Frontal cortex (tissue), 4 donors: ENCODE measurements at places on chromosomes 13 and 19.

- DNase-seq = no peak
These were observed 2.9 kb upstream of the CERS1 start for GRCh38 chr19:18898607-18899408.

GRCh38 chr19:40257096-40257517, 28.0 kb downstream of the AKT2 start:
- DNase-seq = no peak

DNA sequence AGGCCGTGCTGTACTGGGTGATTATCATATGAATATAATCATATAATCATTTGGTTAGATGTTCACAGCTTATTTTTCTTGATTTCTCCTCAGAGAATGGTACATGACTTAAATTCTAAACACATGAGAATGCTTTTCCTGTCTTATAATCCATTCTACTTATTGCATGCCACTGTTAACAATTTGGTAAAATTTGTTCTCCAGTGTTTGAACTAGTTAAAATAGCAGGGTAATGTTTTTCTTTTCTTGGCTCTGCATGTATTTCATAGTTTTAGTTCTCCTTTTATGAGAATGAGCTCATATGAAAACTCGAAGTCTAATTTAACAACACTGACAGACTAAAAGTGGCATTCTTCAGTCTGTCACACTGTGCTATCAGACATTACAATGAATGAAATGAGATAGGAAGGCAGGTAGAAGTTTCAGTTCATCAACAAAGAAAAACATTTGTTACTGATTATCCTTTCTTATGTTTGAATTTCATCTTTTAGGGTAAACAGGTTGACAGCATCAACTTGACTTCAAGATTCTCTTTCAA, 10.2 kb downstream of the SPRYD7 start:
- DNase-seq = no peak

GRCh38 chr13:88704600-88705275, 1033.6 kb downstream of the SLITRK5 start:
- DNase-seq = no peak

DNA sequence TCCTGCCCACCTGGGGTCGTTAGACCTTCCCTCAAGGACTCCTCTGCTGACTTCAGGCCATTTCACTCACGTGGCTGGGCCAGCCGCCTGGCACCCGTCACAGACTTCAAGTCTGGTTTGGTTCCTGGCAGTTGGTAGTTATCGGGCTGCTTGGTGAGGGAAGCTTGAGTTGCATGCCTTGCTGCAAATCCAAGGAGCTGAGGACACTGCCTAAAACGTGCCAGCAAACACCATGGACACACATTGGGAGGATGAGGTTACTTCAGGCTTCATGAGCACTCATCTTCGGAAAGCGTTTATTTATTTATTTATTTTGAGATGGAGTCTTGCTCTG, 2.6 kb downstream of the GPI start:
- DNase-seq = no peak

DNA sequence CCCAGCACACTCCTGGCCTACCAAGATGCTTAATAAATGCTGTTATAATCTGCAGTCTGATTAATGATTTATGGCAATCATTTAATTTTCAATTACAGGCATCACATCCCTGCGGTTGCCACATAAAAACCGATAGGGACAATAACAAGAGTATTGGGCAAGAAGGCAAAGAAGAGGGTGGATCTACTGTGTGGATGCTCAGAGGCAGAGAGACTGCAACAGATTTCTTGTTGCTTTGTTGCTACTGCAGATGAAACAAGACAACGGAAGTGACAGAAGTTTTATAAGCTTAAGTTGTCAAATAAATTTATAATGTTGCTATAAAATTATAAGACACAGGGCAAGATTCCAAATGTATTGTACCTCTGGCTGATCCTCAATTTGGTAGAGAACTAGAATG, 154.8 kb downstream of the ABCC4 start:
- DNase-seq = no peak

- peak; percentile 7 for DNase-seq
These were observed 357 bp upstream of the COG6 start for GRCh38 chr13:39655041-39655568.

GRCh38 chr13:27968316-27969081, 616 bp downstream of the CDX2 start:
- no peak for DNase-seq

DNA sequence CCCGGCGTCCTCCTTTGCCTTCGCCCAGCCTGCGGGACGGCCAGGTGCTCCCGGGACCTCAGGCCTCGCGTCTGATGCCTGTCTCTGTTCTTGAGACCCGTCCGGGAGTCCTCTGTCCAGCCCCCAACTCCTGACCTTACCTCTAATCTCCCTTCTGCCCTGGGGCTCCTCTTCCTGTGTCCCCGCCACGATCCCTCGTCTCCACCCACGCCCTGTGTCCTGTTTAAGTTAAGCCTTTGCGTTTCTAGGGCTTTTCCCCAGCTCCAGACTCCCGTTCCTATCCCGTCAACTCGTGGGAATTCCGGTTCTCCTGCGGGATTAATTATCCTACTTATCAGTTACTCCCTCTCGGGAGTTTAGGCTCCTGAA, 686 bp downstream of the LENG8 start:
- no peak for DNase-seq

DNA sequence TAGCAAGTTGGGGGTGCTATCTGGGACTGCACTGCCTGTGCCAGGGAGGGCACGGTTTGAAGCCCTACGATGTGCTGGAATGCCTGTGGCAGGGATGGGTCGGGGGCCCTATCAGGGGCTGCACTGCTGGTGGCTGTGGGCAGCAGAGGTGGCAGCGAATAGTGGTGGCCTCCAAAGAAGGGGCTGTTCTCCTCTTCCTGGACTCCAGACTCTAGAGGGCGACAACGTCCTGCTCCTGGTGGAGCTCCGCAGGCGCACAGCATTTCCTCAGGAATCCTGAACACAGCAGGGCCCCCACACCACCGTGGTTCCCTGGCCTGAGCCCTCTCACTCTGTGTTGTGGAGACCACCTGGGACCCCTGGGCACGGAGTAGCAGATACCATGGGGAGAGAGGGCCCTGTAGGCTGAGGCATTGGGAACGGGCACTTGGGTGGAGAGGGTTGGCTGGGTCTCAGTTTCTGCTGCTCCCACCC, 145.6 kb downstream of the TNFRSF19 start:
- DNase-seq = no peak

DNA sequence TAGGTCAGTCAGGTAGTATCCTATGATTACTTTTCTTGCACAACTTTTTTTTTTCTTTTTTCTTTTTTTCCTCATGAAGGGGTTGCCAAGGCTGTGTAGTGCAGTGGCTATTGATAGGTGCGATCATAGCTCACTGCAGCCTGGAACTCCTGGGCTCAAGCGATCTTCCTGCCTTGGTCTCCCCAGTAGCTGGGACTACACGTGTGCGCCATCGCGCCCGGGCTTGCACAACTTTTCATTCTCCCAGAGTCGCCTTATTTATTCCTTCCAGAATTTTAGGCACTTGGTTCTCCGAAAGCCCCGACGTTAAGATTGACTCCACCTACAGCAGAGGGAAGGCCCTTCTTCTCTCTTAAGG, 867 bp upstream of the ZNF613 start:
- no peak for DNase-seq

DNA sequence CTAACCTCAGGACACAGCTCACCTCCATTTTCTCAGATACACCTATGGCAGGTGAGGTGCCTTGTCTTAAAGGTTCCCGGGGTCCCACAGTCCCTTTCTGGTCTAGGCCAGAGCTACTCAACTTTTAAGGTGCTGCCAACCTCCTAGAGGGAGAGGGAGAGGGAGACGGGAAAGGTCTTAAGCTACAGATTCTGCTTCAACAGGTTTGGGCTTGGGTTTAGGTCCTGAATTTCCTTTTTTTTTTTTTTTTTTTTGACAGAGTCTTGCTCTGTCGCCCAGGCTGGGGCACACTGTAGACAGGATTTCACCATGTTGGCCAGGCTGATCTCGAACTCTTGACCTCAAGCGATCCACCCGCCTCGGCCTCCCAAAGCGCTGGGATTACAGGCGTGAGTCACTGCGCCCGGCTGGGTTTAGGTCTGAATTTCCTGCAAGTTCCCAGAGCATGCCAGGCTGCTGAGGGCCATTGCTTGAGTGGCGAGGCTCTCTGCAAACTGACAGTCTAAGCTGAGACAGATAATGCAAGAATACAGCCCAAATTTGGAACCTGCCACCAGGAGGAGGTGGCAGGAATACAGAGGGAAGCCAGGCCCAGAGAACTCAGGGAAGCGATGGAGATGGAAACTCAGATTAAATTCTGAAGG, 7.8 kb upstream of the SYCN start:
- DNase-seq = no peak

- no peak for DNase-seq
These were observed 42.5 kb downstream of the DNM2 start for GRCh38 chr19:10760273-10760944.

DNA sequence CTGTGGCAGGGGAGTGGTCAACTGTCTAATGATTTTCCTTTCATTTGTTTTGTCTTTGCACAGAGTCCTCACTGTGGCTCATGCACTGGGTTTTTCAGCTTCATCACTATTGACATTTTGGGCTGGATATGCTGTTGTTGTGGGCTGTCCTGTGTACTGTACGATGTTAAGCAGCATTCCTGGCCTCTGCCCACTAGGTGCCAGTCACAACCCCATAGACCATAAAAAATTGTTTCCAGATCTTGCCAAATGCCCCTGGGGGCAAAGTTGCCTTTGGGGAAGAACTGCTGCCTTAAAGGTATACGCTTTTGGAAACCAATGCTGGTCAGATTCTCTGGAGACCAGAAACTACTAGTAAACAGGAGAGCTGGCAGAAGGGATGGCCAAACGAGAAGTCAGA, 310.4 kb downstream of the SPRY2 start:
- DNase-seq = no peak

GRCh38 chr13:107217251-107217650, 649.3 kb upstream of the ARGLU1 start:
- no peak for DNase-seq

DNA sequence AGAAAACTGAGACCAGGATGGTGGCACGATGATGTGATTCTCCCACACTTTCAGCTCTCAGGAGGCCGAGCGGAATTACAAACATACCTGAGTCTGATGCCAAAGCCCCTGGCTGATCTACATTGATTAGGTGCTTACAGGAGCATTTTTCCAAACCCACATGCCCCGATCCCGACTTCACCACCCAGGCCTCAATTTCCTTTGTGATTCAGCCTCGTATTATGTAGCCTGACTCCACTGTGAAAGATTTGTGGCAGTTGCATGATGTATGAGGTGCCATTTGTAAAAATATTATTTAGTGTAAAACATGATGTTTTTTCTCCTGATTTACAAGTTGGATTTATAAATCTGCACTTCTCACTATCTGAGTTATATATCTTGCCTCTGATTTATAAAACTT, 118.0 kb downstream of the TSHZ3 start:
- DNase-seq = no peak

DNA sequence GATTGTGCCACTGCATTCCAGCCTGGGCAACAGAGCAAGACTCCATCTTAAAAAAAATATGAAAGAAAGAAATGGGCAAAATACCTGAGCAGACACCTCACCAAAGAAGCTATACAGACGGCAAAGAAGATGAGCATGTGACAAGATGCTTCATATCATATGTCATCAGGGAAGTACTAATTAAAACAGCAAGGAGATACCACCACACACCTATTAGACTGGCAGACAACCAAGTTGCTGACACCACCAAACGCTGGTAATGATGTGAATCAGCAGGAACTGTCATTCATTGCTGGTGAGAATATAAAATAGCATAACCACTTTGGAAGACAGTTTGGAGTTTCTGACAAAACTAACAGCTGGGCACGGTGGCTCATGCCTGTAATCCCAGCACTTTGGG, 11.5 kb upstream of the TFDP1 start:
- DNase-seq = no peak

GRCh38 chr13:23794267-23795161, 94.7 kb downstream of the MIPEP start:
- no peak for DNase-seq

GRCh38 chr19:51157265-51157664, 15.2 kb downstream of the SIGLEC7 start:
- DNase-seq = no peak

DNA sequence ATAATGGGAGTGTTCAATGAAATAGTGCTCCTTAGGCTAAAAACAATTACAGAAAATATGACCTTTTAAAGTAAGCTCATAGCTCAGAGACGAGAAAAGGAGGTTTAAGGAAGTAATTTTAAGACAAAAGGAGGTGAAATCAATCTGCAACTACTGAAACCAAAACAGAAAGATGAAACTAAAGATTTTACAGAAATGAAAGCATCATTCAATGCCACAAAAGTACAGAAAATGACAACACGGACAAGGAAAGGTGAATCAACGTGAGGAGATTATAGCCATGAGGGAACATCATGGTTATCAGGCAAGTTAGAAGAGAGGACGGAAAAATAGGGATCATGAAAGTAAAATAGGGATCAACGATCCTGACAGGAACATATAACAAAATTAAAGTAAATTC, 745.2 kb downstream of the PCDH17 start:
- DNase-seq = no peak

GRCh38 chr13:79492313-79492798, 11.4 kb downstream of the NDFIP2 start:
- no peak for DNase-seq

- DNase-seq = no peak
These were observed 19.6 kb downstream of the IER2 start for GRCh38 chr19:13169769-13170168.
